NB4 (cell line): ENCODE measurements at places on chromosomes 1 and 21.

DNA sequence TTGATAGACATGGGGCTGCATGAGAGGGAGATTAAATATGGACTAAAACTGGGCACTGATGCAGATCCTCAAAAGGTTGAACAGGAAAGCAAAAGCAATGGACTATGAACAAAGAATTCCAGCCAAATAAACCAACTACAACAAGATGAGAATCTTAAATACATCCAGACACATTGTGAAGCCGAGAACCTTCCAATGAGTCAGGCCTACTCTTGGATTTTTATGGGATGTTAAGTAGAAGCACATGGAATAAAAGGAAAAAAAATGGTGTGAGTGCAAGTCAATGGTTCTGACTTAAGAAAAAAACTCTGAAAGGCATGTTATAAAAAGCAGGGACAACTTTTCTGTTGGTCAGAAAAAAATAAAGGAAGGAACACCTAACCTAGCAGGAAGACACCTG lies 227.2 kb downstream of the DPYD start:
- no peak for DNase-seq

DNA sequence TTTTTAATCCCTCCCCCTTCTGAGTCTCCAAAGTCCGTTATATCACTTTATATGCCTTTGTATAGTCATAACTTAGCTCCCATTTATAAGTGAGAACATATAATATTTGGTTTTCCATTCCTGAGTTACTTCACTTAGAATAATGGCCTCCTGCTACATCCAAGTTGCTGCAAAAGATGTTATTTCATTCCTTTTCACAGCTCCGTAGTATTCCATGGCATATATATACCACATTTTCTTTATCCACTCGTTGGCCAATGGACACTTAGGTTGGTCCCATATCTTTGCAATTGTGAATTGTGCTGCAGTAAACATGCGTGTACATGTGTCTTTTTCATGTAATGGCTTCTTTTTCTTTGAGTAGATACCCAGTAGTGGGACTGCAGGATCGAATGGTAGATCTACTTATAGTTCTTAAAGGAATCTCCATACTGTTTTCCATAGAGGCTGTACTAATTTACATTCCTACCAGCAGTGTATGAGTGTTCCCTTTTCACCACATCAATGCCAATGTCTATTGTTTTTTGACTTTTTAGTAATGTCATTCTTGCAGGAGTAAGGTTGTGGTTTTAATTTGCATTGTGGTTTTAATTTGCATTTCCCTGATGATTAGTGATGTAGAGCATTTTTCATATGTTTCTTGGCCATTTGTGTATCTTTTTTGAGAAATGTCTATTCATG lies 12.3 kb downstream of the MAN1C1 start:
- DNase-seq, result no peak

DNA sequence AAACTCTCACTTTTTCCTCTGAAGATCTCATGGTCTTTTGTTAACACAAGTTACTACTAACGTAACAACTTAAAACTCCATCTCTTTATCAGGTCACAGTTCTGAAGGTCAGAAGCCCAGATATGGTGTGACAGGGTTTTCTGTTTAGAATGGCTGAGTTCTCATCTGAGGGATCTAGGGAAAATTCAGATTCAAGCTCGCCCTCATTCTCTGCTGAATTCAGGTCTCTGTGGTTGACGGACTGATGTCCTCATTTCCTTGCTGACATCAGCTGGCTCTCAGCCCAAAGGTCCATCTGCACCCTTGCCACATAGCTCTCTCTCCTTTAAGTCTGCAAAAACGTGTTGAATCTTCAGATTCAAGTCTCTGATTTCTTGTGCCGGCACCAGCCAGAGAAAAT lies 6.1 kb upstream of the NTPCR start:
- no peak for DNase-seq

DNA sequence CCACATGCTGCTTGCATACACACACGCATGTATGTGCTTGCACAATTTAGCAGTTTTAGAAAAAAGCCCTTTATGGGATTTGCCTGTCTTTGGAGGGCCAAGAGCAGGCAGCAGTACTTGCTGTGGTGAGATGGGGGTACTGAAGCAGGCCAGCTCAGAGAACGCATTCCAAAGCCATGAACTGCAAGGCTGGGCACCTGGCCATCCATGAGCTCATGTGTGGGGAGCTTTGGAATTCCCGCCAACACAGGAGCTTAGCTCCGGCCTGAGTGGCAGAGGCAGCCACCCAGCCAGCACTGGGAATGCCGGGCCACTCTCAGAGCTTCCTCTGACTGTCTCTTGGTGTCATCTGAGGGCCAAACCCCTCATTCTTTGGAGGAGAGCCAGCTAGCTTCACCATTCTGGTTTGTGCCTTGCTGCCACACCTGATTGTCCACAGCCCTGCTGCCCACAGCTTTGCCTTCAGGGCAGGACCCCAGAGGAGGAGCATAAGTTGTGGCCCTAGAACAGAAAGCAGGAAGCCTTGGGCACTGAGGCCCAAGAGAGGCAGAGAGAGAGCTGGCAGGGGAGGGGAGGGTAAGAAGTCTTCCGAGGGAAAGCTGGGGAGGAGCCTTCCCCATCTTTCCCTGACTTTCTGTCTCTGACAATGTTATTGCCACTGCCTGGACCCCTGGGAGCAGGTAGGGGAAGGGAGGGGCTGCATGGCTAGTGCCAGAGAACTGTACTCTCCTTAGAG lies 92.1 kb upstream of the POU3F1 start:
- no peak for DNase-seq

GRCh38 chr21:37711286-37711829 lies 204.9 kb downstream of the KCNJ6 start:
- no peak for DNase-seq

GRCh38 chr1:228337711-228338520 lies 68.7 kb downstream of the TRIM11 start:
- DNase-seq, result no peak

GRCh38 chr1:220902916-220903315 lies 23.7 kb downstream of the HLX start:
- DNase-seq, result no peak

GRCh38 chr1:62796221-62796620 lies 12.3 kb downstream of the ATG4C start:
- DNase-seq, result peak; percentile 38

GRCh38 chr21:43365611-43366426 lies 61.1 kb downstream of the SIK1 start:
- no peak for DNase-seq

GRCh38 chr21:39527664-39528381 lies 76.1 kb downstream of the SH3BGR start:
- no peak for DNase-seq

- no peak for DNase-seq
Measured at GRCh38 chr1:172638885-172639831, 19.7 kb upstream of the FASLG start.

- DNase-seq, result peak; percentile 78
Measured at GRCh38 chr1:111505641-111506119, 2.2 kb upstream of the ADORA3 start.

DNA sequence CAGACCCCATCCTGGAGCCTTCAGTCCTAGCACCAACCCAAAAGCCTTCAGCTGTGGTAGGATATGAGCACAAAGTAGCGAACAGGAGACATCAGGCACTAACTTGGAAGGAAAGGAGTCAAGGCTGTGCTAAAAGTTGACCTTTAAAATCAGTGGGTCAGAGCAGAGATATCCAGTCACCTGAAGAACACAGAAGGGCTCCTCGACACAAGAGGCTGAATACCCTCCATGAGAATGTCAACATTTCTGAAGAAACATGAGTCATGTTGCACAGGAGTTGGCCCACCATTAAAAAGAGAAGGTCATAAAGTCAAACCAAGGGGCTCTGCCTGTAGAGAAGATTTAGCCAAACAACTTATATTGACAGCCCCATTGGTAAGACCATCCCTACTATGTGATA lies 172.5 kb downstream of the PLPP3 start:
- DNase-seq, result no peak

GRCh38 chr1:205355075-205355453 lies 1.7 kb downstream of the KLHDC8A start:
- DNase-seq, result no peak

- DNase-seq, result no peak
Measured at GRCh38 chr1:232425421-232425820, 204.5 kb downstream of the SIPA1L2 start.

GRCh38 chr21:37939251-37939650 lies 23.0 kb upstream of the KCNJ6 start:
- DNase-seq, result no peak

- peak; percentile 90 for DNase-seq
Measured at GRCh38 chr1:180231506-180231921, 1.4 kb downstream of the LHX4 start.

GRCh38 chr21:28160378-28160777 lies 832.3 kb downstream of the LTN1 start:
- no peak for DNase-seq

DNA sequence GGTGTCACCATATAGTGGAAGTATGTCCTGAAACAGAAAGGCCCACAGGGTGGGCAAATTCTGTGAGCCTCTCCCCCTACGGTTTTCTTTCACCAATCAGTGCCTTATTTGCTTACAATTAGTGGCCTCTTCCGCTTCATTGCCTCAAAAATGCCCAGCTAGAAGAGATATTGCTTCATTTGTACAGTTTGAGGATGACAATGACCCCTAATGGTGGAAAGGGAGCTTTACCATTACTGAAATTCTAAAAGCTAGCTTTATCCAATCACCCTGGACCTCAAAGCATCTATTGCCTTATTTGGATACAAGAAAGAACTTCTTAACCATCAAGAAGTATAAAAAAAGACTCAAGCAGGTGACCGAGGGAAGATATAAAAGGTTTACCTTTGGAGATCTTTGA lies 49.6 kb downstream of the LRRC71 start:
- DNase-seq, result peak; percentile 15

GRCh38 chr1:214492401-214493075 lies 58.9 kb downstream of the PTPN14 start:
- no peak for DNase-seq

- no peak for DNase-seq
Measured at GRCh38 chr1:43206600-43207228, 34.6 kb downstream of the CFAP57 start.

DNA sequence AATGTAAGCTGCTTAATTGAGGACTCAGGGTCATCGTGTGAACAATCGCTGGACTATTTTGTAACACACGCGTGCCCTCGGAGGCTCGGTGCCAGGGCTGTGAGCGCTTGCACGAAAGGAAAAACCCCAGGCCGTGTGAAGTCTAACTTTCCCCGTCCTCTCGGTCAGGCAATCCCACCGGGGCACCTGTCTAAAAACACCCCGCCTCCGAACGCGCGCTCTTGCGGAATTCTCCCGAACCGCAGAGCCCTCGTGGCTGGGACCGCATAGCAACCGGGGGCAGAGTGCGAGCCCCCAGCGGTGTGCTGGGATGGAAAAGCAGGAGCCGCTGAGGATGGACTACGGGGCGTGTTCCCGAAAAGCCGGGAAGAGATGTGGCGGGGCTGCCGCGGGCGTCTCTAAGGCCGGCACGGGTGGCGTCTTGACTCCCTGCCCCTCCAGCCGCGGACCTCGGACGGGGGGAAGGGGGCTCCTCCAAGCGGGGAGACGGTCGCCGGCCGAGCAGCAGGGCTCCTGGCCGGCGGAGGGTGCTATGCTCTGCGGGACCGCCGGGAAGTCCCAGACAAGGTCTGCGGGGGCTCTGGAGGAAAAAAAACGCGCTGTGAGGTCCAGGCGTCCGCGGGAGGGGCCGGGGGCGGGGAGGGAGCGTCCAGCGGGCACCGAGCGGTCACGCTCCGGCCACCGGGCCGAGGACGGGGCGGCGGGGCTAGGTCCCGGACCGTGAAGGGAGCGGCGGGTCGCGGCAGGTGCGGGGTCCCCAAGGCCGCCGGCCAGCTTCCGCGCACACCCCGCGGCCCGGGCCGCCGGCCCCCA lies 936 bp downstream of the ZBTB21 start:
- DNase-seq, result peak; percentile 66

DNA sequence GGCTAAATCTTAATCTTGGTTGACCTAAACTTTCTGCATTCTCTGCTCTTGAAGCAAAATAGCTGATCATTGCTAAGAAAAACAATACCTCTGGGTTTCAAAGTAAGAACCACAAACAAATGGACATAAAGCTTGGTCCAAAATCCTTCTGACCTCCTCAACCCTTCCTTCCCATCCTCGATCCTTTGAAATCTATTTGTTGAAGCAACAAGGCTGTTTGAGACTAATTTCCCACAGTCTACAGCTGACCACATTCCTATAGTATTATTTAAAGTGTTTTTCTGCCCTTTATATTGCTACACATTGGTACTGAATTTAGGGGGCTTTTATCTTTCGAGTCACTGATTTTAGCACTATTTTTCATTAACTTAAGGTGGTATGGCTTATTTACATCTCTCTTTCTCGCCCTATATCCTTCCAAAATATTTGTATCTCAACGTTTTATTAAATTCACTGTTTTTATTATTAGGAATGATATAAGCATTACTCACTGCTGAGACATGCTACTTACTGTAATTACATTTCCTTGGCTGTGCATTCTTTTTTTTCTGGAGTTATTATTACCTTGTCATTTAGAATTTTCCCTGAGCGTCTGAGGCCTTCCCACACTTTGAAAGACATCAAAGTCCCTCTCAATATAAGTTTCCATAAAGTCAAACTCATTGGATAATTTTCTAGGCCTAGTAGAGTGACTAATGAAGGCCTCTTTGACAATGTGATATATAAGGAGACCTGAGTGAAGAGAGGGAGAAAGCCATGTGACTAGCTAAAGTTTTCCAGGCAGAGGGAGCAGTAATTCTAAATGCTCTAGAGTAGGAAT lies 73.9 kb downstream of the RAB3GAP2 start:
- DNase-seq, result no peak

GRCh38 chr1:202565890-202566602 lies 144.2 kb downstream of the SYT2 start:
- no peak for DNase-seq

DNA sequence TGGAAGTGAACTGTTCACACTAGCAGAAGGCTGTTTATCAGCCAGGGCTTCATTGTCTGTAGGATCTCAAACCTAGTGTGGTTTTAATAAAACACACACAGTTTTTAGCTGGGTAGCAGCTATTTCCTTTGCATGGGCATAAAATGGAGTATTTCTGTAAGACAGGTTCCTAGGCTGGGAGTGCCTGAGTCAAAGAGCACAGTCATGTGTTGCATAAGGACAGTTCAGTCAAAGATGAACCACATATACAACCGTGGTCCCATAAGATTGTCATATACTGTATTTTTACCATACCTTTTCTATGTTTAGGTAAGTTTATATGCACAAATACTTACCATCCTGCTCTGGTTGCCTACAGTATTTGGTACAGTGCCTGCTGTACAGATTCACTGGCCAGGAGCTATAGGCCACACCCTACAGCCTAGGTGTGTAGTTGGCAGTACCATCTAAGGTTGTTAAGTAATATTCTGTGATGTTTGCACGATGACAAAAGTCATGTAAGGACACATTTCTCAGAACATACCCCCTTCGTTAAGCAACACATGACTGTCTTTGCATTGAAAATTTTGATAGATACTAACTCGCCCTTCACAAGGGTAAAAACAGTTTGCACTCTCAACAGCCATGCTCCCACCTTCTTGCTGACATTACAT lies 17.2 kb downstream of the LGALS8 start:
- DNase-seq, result no peak

DNA sequence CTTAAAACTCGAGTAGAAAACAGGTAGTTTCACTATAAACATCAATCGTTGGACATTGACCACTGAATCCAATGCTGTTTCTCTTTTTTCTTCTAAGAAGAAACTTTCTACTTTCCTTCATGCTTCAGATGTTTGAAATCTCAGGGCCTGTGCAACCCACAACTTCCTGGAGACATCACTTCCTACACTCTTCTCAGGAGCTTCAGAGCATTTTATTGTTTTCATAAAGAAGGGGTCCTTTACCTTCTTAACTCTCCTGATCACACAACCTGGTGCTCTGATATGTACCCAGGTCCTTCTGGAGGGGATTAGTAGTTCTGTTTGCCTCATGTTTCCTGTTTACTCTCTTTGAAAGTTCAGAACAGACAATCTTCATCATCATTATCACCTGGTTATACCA lies 113.0 kb upstream of the VAV3 start:
- no peak for DNase-seq
